ENCODE measurements at places on chromosomes 12 and 14.

- DNase-seq = no peak
Observed at GRCh38 chr12:5622280-5622679, 190.4 kb downstream of the NTF3 start.

- no peak for DNase-seq
Observed at GRCh38 chr12:8844665-8845064, 22.2 kb downstream of the A2ML1 start.

GRCh38 chr12:78863482-78864402, 832 bp upstream of the SYT1 start:
- no peak for DNase-seq

DNA sequence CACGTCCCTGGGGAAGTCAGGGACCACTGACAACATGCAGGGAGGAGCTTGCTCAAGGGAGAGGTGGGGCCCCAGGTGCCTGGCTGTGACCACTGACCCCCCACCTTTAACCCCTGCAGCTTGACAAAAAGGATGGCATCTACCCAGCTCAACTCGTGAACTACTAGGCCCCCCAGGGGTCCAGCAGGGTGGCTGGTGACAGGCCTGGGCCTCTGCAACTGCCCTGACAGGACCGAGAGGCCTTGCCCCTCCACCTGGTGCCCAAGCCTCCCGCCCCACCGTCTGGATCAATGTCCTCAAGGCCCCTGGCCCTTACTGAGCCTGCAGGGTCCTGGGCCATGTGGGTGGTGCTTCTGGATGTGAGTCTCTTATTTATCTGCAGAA, 26.3 kb downstream of the HIP1R start:
- DNase-seq = no peak

- no peak for DNase-seq
Observed at GRCh38 chr12:52581066-52581465, 7.4 kb upstream of the KRT74 start.

DNA sequence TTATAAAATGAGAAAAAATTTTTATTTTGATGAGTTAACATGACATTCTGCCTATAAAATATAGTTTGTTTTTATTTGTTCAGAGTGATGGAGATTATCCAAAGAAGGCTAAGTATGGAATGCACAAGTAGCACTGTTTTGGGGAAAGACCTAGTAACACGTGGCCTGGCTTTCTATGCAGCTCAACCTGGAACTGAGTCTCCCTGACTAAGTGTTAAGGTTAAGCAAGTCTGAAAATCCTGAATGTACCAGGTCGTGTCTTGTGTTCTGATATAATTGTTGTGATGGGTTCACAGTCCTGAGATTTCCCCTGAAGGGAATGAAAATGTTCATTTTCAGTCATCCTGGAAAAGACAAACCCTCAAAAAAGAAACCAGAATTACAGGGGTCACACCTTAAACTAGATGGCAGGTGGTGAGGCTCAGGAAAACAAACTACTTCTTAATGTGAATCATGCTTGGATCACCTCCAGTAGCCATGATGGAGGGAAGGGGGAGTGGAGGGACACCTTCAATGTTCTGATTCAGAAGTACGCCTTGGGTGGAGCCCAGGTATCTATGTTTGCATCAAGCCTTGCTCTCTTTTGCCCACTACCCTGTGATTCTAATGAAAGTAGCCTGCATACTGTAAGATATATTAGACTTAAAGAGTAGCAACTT, 236.8 kb downstream of the ALX1 start:
- DNase-seq = no peak

GRCh38 chr12:41213107-41213506, 25.0 kb downstream of the PDZRN4 start:
- no peak for DNase-seq

DNA sequence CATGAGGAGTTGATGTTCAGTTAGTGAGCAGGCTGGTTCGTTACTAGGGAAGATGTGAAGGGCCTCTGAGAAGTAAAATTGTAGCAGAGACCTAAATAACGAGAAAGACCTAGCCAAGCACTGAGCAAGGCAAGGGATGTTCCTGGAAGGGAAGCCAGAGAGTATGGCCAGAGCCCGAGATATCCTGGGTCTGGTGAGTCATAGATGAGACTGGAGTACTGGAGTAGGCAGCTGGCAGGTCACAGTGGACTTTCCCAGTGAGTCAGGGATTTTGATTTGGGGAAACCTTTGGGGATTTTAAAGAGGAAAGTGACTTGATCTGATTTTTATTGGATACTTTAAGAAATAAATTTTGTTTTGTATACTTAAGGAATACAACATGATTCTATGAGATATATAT, 369.0 kb downstream of the DIO2 start:
- no peak for DNase-seq

DNA sequence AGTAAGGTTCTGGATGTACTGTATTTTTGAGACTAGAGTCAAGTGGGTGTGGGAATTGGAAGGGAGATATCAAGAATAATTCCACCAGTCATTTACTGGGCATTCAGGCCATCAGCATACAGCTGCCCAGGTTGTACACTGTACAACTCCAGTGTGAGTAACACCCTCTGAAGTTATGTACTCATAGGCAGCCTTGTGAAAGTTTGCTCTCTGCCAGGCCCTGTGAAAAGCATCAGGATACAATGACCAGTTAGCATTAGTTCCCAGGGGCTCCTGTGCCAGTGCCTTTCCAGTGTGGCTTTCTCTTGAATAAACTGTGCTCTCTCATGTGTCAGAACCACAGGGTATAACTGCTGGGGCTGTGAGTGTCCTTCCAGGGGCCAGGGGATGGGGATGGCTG, 89.7 kb downstream of the LGMN start:
- no peak for DNase-seq

- DNase-seq = no peak
Observed at GRCh38 chr12:6552140-6552551, 3.7 kb downstream of the IFFO1 start.

GRCh38 chr12:110530511-110530910, 28.4 kb downstream of the RAD9B start:
- DNase-seq = no peak

GRCh38 chr12:273382-273781, 10.7 kb upstream of the SLC6A13 start:
- no peak for DNase-seq

DNA sequence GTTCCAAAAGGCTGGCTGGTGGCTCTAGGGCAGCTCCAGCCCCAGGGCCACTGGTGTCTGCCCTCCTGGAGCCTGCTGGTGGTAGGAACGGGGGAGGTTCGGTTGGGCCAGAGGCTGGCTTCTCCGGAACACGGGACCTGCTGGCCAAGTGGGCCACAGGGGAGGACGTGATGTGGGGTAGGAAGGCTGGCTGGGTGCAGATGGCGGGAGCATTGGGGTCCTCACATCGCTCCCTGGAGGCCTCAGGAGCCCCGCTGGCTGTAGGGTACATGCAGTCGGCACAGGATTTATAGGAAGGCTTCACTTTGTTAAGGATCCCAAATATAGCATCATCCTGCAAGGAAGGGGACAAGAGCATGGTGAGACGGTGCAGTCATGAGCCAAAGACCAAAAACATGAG, 57.6 kb upstream of the CORO1C start:
- no peak for DNase-seq

- DNase-seq = no peak
Observed at GRCh38 chr14:100674428-100674827, 52.3 kb upstream of the DLK1 start.

GRCh38 chr14:23481362-23481970, 12.0 kb downstream of the NGDN start:
- DNase-seq = no peak

GRCh38 chr12:61018571-61018970, 1241.6 kb upstream of the USP15 start:
- no peak for DNase-seq

DNA sequence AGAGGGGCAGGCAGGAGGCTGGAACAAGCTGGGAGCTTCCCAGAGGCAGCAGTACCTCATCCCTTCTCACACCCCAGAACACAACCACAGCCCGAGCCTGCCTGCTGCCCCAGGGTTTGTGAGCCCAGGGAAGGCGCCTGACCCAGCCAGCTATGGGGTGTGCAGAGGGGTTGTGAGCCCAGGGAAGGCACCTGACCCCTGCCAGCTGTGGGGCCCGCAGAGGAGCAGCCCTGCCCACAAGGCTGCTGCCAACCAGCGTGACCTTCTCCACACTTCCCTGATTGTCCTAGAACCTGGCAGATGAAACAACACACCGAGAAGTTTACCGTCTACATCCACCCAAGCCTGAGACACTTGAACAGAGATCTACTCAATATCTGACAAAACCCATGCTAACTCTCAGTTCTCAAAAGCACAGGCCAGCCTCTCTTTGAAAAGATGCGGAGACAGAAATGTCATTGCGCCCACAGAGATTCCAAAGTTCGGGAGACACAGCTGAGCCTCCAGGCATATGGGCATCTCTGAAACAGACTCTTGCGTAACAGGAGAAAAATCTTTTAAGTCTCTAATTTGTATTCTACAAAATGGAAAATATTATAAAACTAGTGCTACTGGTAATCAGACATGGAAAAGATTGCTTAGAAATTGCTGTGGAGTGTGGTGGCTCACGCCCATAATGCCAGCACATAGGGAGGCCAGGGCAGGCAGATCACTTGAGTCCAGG, 47.3 kb downstream of the SFSWAP start:
- no peak for DNase-seq

Measured in activated T-cell treated with anti-CD3 and anti-CD28 coated beads for 4 hours (primary cell).